SK-N-MC (cell line): ENCODE measurements at places on chromosomes 3 and 15.

- no peak for DNase-seq
These were observed 263.3 kb downstream of the ABHD5 start for GRCh38 chr3:43953814-43954692.

GRCh38 chr15:69797051-69797595 lies 300.6 kb downstream of the TLE3 start:
- DNase-seq = no peak

DNA sequence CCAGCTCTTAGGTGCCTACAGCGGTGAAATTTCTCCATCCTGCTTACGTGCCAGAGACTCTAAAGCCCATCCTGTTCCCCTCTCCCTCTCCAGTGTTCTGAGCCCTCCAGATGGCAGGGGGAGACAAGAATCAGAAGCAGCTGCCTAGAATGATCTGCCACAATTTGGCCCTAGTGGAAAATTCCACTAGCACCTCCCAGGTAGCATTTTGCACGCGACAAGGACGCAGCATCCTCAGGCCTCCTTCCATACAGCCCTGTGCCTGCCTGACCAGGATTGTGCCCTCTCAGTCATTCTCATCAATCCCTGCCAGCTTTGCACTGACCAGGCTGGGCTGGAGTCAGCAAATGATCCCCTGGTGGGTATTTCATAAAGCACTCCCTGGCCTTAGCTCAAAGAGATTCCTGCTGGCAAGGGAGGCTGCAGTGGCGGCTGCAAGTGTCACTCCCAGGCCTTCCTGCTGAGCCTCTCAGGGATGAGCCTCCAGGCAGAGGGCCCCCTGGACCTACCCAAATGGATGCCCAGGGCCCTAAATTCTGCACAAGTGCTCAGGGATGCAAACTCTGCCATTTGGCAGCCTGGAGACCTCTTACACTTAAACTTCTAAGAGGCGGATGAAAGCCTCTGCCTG lies 130.2 kb upstream of the ATP2B2 start:
- DNase-seq = no peak

DNA sequence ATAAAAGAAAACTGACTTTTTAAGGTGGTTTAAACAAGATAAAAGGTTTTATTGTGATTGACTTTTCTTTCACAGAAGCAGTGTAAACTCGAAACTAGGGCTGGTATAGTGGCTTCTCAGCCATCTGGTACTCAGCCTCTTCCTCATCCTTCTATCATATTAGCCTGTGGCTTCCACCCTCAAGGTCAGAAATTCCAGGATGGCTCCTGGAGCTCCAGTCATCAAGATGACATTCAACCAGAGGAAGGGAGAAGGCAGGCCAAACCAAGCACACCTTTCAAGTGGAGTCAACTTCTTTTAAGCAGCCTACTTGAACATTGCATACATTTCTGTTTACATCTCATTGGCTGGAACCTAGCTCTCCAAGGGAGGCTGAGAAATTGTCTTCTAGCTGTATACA lies 1.3 kb upstream of the MESD start:
- no peak for DNase-seq

DNA sequence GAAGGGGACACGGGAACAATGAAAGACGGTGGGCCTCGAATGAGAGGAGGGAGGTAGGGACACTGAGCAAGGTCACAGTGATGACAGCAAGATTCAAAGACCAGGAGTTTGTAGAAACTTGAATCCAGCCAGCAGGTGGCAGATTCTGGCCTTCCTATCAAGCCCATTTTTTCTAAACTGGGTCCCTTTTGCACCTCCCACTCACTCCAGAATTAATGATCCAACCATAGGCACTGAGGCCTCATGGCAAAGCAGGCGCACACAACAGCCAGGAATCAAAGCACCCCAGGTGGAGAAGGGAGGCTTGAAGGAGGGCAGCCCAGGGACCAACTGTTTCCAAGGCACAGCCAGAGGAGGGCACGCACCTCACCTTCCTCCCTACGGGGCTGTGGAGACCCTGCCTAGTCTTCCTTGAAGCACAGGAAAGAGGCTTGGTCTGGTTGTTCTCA lies 90.2 kb downstream of the ANP32A start:
- peak; percentile 24 for DNase-seq

GRCh38 chr3:179179256-179179655 lies 31.1 kb downstream of the PIK3CA start:
- DNase-seq = peak; percentile 89

GRCh38 chr15:69299943-69300588 lies 1.4 kb downstream of the PAQR5 start:
- DNase-seq = no peak

DNA sequence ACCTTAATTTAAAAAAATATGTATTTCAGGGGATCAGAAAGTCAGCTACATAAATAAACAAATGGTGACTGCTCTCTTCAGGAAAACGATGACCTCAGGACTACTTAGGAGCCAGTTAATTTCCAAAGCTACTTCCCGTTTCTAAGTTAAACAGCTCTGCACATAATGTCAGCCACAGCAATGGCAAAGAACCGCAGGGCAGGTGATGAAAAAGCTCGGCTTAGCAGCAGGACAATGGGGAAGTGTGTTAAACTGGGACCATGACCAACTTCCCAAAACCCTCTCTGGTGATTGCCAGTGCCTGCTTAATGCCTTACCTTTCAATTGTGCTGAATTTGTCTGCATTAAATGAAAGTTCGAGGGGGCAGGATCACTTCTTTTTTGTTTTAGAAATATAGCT lies 258.9 kb downstream of the FHIT start:
- no peak for DNase-seq

- DNase-seq = no peak
These were observed 102.2 kb downstream of the CTNNB1 start for GRCh38 chr3:41301548-41301947.

- no peak for DNase-seq
These were observed 10.8 kb upstream of the PHLDB2 start for GRCh38 chr3:111848283-111848682.
